ENCODE measurements at places on chromosomes 1 and 21. TPM values are rescaled to one million over a fixed set of nuclear protein-coding genes. Genes with fewer than 3 reads are reported as not detected.

Gene GPA33
- not detected for total RNA-seq

Gene PRDM16
- total RNA-seq, result 0.12 TPM

GRCh38 chr21:39001341-39001740, 181.9 kb downstream of the PSMG1 start:
- DNase-seq, result no peak

DNA sequence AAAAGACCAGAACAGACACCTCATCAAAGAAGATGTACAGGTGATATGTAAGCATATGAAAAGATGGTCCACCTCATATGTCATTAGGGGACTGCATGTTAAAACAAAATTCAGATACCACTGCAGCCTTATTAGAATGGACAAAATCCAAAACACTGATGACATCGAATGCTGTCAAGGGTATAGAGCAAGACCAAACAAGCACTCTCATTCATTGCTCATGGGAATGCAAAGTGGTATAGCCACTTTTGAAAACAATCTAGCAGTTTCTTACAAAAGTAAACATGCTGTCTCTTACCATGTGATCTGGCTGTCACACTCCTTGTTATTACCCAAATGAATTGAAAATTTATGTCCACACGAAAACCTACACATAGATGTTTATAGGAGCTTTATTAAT, 426.6 kb upstream of the ESRRG start:
- DNase-seq, result no peak

- no peak for DNase-seq
Measured at GRCh38 chr21:38949070-38949380, 143.3 kb downstream of the ETS2 start.

GRCh38 chr1:93358293-93358692, 12.6 kb downstream of the DR1 start:
- no peak for DNase-seq
